ENCODE measurements at places on chromosomes 13 and 19.

- no peak overlapping the region for H3K27ac ChIP-seq
- H3K27me3 ChIP-seq, result no peaks in the 10 kb centered on the region
- DNase-seq, result no peak
- no peaks in the 10 kb centered on the region for H3K4me1 ChIP-seq
- H3K36me3 ChIP-seq, result no peaks in the 10 kb centered on the region
- H3K4me3 ChIP-seq, result no peak overlapping the region
These were observed 123.7 kb upstream of the FBXL3 start for GRCh38 chr13:77150651-77151050.

DNA sequence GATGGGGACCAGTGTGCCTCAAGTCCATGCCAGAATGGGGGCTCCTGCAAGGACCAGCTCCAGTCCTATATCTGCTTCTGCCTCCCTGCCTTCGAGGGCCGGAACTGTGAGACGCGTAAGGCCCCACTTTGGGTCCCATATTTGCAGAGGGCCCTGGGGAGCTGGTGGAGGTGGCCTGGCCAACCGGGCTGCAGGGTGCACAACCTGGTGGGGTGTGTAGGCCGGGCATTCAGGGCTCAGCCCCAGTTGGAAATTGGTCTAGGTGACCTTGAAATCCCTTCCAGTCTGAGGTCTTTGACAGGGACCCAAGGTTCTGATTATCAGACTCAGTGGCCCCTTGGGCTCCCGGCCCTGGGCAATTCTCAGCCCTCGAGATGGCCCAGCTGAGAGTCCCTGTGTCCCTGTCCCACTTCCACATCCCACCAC lies 8.3 kb downstream of the F7 start:
- H3K27me3 ChIP-seq, result peaks cover 18% of the 10 kb centered on the region
- H3K4me3 ChIP-seq, result no peak overlapping the region
- H3K27ac ChIP-seq, result no peak overlapping the region
- peak; percentile 33 for DNase-seq

DNA sequence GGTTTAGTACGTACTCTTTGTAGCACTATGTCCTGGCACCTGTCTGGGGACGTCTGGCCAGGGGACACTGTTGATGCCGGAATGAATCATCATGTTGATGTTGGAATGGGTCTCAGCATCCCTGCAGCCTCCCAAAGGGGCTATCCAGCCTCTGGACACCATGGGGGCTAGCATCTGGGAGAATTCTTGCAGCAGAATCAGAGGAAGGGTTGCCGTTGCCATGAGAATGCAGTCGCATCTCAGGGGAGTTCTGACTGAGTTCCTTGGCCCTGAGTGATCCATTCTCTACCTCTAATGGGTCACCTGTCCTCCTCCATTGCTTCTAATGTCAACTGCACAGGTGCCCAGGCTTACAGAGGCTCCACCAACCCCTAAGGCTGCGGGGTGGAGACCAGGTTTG lies 129.1 kb downstream of the UQCRFS1 start:
- no peaks in the 10 kb centered on the region for H3K27me3 ChIP-seq
- no peak for DNase-seq
- no peaks in the 10 kb centered on the region for H3K4me1 ChIP-seq

GRCh38 chr13:46751811-46752635 lies 44.9 kb downstream of the ESD start:
- no peaks in the 10 kb centered on the region for H3K27me3 ChIP-seq
- DNase-seq, result no peak
- H3K36me3 ChIP-seq, result no peaks in the 10 kb centered on the region
- peaks cover 6% of the 10 kb centered on the region for H3K4me1 ChIP-seq
- no peak overlapping the region for H3K27ac ChIP-seq

GRCh38 chr19:50330365-50331078 lies 1.3 kb upstream of the KCNC3 start:
- peak overlapping the region; percentile 37 for H3K4me3 ChIP-seq
- H3K27me3 ChIP-seq, result peaks cover 38% of the 10 kb centered on the region
- no peaks in the 10 kb centered on the region for H3K36me3 ChIP-seq
- peak; percentile 86 for DNase-seq

DNA sequence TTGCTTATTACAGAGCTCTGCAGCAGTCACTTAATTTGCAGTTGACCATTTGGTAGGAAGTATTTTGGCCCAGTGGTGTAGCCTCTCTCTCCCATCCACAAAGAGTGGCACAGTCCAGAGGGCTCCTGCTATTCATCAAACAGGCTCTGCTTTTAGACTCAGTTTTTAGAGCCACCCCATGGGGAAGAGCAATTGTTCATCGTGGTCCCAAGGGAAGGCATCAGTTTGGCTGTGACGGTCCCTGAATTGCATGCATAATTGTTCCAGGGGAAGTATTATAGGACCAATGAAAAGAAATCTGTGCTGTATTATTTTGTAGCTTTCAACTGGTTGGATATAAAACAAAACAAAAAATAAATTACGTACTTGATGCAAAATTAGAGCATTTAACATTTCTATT lies 799.0 kb downstream of the DACH1 start:
- no peak overlapping the region for H3K4me3 ChIP-seq
- H3K4me1 ChIP-seq, result no peaks in the 10 kb centered on the region
- no peaks in the 10 kb centered on the region for H3K36me3 ChIP-seq
- H3K27ac ChIP-seq, result no peak overlapping the region

- no peaks in the 10 kb centered on the region for H3K36me3 ChIP-seq
- H3K4me3 ChIP-seq, result no peak overlapping the region
- H3K4me1 ChIP-seq, result no peaks in the 10 kb centered on the region
- H3K27me3 ChIP-seq, result no peaks in the 10 kb centered on the region
- H3K27ac ChIP-seq, result no peak overlapping the region
- no peak for DNase-seq
These were observed 80.9 kb upstream of the SHISA2 start for GRCh38 chr13:26132756-26133155.

DNA sequence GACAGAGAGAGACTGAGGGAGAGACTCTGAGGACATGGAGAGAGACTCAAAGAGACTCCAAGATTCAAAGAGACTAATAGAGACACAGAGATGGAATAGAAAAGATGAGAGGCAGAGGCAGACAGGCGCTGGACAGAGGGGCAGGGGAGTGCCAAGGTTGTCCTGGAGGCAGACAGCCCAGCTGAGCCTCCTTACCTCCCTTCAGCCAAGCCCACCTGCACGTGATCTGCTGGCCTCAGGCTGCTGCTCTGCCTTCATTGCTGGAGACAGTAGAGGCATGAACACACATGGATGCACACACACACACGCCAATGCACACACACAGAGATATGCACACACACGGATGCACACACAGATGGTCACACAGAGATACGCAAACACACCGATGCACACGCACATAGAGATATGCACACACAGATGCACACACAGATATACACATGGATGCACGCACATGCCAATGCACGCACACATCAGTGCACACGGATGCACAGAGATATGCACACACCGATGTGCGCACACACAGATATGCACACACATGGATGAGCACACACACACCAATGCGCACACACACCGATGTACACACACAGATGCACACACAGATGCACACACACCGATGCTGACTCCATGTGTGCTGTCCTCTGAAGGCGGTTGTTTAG lies 3.3 kb upstream of the F10 start:
- no peak overlapping the region for H3K27ac ChIP-seq
- no peaks in the 10 kb centered on the region for H3K27me3 ChIP-seq
- no peak for DNase-seq
- no peak overlapping the region for H3K4me3 ChIP-seq
- H3K4me1 ChIP-seq, result no peaks in the 10 kb centered on the region

DNA sequence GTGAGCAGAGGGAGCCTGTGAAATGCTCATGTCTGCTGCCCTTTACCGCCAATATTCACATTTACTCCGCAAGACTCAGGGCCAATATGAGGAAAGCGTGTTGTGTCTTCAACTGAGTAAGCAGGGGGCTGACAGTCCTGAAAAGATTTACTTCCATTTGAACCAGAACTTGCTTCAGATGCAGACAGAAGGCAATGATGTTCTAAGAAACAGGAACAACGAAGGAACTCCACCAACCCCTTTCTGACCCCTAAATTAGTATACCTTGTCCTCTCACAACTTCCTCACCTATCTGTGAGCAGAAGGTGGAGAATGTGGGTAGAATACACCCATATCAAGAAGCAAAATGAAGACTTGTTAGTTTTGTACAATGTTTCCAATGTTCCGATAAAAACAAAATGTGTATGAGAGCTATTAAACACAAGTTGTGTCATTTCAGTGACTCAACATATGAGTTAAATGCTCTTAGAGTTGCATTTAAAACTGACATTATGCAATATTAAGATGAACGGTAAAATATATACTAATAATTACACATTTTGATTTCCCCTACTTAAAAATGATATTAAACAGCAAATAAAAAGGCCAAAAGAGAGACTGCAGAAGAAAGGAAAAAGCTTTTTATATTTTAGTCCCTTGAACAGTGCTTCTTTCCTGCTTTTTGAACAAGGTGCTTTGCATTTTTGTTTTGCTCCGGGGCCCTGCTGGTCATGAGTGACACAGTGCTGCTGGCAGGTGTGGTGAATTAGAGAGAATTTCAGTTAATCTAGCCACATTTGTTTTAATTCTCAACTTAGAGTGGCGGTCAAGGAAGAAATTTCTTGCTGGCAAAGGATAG lies 16.0 kb downstream of the TMEM272 start:
- H3K27me3 ChIP-seq, result no peaks in the 10 kb centered on the region
- H3K27ac ChIP-seq, result no peak overlapping the region
- no peaks in the 10 kb centered on the region for H3K36me3 ChIP-seq
- H3K4me3 ChIP-seq, result no peak overlapping the region
- DNase-seq, result no peak
- H3K4me1 ChIP-seq, result peaks cover 4% of the 10 kb centered on the region

- no peak overlapping the region for H3K4me3 ChIP-seq
- H3K4me1 ChIP-seq, result no peaks in the 10 kb centered on the region
- no peak overlapping the region for H3K27ac ChIP-seq
- H3K36me3 ChIP-seq, result no peaks in the 10 kb centered on the region
These were observed 31.3 kb upstream of the ZMYM2 start for GRCh38 chr13:19927117-19927748.

DNA sequence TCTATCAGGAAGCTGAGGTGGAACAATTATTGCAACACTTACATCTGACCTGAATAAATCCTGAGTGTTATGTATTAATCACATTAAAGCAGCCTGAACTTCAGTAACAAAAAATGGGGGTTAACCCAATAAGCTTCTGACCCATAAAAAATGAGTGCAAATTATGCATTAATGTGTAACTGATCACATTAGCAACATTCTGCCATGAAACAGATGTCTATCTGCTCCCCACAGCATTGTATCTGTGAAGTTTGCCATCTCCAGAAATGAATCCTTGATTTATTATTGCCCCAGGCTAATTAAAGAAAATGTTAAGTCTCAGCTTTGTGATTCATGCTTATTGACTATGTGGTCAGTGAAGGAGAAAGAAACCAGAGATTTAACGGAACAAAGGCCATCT lies 304.9 kb downstream of the PCDH20 start:
- no peak for DNase-seq
- H3K27me3 ChIP-seq, result no peaks in the 10 kb centered on the region
- H3K4me3 ChIP-seq, result no peak overlapping the region
- no peaks in the 10 kb centered on the region for H3K4me1 ChIP-seq
- H3K36me3 ChIP-seq, result no peaks in the 10 kb centered on the region
- H3K27ac ChIP-seq, result no peak overlapping the region

GRCh38 chr19:1266916-1267476 lies 2.1 kb upstream of the CIRBP start:
- H3K4me1 ChIP-seq, result peaks cover 18% of the 10 kb centered on the region
- peak; percentile 89 for DNase-seq
- H3K36me3 ChIP-seq, result peaks cover 13% of the 10 kb centered on the region
- H3K27ac ChIP-seq, result peak overlapping the region; percentile 98
- no peaks in the 10 kb centered on the region for H3K27me3 ChIP-seq

- H3K27ac ChIP-seq, result no peak overlapping the region
- H3K4me3 ChIP-seq, result no peak overlapping the region
- H3K36me3 ChIP-seq, result no peaks in the 10 kb centered on the region
These were observed 361.6 kb upstream of the PCDH20 start for GRCh38 chr13:61777271-61777670.

- no peaks in the 10 kb centered on the region for H3K27me3 ChIP-seq
- no peak overlapping the region for H3K27ac ChIP-seq
These were observed 164.5 kb downstream of the NHLRC3 start for GRCh38 chr13:39202746-39203145.

- no peak overlapping the region for H3K4me3 ChIP-seq
- no peaks in the 10 kb centered on the region for H3K4me1 ChIP-seq
- no peaks in the 10 kb centered on the region for H3K27me3 ChIP-seq
- H3K27ac ChIP-seq, result no peak overlapping the region
- H3K36me3 ChIP-seq, result no peaks in the 10 kb centered on the region
These were observed 237.0 kb upstream of the TSHZ3 start for GRCh38 chr19:31586282-31586681.

- H3K4me1 ChIP-seq, result no peaks in the 10 kb centered on the region
- H3K27me3 ChIP-seq, result no peaks in the 10 kb centered on the region
- no peaks in the 10 kb centered on the region for H3K36me3 ChIP-seq
- DNase-seq, result no peak
- H3K4me3 ChIP-seq, result no peak overlapping the region
These were observed 35.6 kb downstream of the CCDC169 start for GRCh38 chr13:36261976-36262375.

- no peak overlapping the region for H3K27ac ChIP-seq
- no peak overlapping the region for H3K4me3 ChIP-seq
- H3K27me3 ChIP-seq, result no peaks in the 10 kb centered on the region
These were observed 10.8 kb downstream of the RASL11A start for GRCh38 chr13:27281420-27281819.

DNA sequence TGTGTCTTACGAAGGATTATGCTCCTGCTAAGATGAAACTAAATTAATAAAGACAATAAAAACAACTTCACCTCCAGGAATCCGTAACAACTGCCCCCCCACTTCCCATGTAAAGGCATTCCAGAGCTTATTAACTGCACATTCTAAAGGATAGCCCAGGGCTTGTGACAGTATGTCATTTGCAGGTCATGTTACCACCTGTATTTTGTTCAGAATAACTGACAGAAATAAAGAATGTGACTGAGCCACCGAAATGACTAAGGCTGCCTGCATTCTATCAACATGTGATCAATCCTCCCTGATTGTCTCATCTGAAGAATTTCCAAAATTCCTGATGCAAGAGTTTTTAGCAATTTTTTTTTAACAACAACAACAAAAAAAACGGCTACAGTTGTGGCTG lies 117.2 kb downstream of the MIPEP start:
- H3K27ac ChIP-seq, result no peak overlapping the region
- no peaks in the 10 kb centered on the region for H3K36me3 ChIP-seq
- no peaks in the 10 kb centered on the region for H3K4me1 ChIP-seq
- no peaks in the 10 kb centered on the region for H3K27me3 ChIP-seq
- no peak overlapping the region for H3K4me3 ChIP-seq

DNA sequence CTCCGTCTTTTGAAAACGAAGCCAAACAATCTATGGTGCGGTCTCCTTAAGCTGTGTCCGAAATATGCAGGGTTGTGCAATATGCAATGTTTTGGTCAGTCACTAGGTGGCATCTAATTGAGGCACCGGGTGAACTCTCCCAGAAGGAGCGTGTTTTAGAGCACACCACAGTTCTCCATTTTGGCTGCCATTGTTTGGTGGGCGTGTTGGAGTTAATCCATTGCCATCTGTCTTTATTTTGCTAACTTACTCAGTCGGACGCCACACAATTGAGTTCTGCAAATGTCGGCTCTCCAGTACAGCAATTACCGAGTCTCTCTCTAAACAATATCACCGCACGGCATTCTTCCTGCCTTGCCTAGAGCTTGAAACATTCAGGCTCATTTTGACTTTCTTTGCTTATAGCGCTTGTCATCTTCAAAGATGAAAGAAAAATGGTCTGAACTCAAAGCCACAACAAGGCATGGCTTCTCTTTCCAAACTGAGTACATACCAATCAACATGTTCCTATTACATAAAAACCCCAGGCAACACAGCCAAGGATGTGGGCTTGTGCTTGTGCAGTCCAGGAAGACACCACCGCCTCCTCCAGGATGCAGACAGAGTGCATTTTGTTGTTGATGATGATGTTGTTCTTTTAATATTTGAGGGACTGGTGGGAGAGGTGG lies 182.0 kb upstream of the SERP2 start:
- peak; percentile 27 for DNase-seq
- H3K4me1 ChIP-seq, result no peaks in the 10 kb centered on the region
- peak overlapping the region; percentile 10 for H3K27ac ChIP-seq
- no peak overlapping the region for H3K4me3 ChIP-seq
